Brain (organoid and tissue), 16 donors: ENCODE measurements at places on chromosomes 1 and 21.

DNA sequence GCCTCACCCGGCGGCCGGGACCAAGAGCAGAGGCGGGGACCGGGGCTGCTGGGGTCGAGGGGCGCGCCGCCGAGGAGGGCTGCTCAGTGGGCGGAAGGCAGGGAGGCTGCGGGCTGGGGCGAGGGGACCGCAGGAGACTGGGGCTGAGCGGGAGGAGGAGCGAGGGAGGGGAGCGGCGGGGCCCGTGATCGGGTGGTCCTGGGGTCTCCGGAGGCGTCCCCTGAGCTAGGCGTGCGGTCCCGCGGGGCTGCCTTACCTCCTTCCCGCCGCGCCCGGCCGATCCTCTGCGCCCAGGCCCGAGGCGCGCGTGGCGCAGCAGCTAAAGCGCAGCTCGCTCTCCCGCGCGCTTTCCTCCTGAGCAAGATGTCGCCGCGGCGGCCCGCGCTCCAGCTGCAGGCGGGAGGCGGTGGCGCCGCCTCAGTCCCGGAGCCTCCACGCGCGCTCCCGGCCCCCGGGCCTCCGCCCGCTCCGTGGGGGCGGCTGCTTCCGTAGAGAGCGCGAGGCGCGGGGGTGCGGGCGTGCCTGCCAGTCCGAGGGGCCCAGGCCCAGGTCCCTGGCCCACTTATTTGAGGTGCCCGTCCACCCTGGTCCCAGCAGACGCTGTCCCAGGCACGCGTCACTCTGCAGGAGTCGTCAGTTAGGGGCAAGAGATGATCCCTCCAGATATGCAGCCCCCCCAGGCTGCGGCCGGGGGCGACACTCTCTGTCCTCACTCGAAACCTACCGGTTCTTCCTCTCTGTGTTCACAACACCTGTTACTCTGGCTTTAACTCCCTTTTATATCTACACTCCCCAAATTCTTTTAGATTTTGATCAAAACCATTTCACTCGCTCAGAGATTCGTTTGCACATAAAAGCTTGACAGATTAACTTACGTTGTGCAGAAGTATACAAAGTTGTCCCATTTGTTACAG is at the start of gene CCSAP:
TSS of gene CCSAP (minus strand) at position 392 of the 914 bp plus-strand sequence. CDS start 582 bp downstream, outside the sequence.
- DNase-seq, result peak; percentile 77

DNA sequence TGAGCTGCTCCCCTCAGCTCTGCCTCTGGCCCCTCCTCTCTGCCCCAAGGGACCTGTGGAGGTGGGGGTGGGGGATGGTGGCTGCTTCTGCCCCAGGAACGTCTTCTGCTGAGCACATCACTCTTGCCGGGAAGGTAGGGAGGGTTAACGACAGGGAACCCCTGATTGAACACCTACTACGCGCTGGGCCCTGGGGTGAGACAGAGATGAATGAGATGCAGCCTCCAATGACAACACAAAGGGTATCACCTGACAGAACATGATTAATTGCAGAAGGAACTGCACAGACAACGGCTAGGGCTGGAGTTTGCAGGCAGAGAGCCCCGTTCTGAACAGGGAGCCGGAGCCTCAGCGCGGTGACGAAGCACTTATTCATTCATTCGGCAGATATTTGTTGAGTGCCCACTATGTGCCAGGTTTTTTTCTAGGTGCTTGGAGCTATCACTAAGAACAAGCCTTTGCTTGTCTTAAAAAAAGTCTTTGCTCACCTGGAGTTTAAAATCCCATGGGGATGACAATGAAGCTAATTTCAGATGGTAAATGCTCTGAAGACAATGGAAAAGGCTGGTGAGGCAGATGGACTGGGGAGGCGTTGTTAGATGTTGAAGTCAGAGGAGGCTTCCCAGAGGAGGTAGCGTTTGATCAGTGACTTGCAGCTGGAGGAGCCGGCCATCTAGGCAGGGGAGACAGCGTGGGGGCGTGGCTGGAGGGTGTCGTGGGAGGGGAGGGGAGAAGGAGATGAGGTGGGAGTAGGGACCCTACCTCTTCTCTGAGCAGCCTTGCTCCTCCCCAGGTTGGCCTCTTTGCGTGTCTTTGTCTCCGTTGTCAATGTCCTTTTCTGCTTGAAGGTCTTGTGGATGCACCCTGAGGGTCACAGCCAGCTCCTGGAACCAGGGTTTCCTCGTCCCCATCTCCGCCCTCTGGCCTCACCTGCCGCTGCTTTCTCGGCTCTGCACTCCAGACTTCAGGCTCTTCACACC is 103.1 kb upstream of the CSF3R start:
- no peak for DNase-seq

DNA sequence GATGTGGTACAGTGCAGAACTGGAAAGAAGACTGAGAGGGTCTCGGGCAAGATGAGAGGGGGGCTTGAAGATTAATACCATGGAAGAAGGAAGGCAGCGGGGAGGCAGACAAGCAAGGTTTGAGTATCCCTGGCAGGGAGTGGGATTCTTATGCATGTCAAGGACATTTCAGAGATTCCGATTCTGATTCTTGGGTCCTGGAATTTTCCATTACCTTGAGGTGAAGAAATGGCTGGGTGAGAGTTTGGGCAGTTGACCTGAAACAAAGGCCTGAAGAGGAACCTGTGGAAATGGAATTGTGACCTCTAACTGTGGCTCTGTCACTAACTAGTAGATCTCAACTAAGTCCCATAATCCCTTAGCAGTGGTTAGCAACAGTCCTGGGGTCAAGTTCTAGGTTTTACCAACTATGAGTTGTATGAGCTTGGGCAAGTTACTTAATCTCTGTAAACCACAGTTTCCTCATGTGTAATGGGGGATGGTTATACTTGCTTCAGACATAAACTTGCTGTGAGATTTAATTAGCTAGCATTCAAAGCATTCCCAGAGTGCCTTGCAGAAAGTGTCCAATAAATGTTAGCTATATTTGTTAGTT is 8.6 kb upstream of the ACTN2 start:
- DNase-seq, result no peak

DNA sequence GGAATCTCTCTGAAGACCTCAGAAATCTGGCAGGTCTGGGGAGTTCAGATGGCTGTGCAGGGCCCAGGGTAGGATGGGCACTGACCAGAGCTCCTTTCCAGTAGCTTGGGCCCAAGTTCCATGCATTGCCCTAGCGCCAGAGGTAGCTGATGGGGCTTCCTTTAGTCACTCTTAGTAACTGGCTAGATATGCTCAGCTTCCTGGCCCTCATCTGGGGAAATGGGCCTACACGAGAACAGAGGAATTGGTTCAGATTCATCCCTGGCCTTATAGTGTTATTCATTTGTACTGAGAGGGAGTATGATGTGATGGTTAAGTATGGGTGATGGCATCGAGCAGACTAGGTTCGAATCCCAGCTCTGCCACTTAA is 15.5 kb upstream of the PSMB2 start:
- no peak for DNase-seq

- no peak for DNase-seq
Measured at GRCh38 chr1:41484402-41485241, at the start of gene EDN2. Gene EDN2 (minus strand): TSS chr1:41484683. CDS start chr1:41484601, 82 bp downstream.

DNA sequence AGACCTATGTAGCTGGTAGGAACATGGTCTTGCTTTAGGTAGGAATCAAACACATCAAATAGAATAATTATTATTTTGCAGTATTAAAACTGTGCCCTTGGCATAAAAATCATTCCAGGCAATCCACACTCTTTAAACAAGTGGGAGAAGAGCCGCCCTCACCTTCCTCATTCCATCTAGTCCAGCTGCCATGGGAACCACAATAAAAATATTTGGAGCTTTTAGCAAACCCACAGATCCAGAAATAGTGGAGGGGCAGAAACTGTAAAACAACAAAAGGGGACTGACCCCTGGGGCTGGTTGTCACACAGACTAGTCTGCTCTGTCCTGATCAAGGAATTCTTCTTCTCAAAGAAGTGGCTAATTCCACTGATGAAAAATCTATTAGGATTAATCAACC is 61.6 kb downstream of the PTPRC start:
- DNase-seq, result no peak

DNA sequence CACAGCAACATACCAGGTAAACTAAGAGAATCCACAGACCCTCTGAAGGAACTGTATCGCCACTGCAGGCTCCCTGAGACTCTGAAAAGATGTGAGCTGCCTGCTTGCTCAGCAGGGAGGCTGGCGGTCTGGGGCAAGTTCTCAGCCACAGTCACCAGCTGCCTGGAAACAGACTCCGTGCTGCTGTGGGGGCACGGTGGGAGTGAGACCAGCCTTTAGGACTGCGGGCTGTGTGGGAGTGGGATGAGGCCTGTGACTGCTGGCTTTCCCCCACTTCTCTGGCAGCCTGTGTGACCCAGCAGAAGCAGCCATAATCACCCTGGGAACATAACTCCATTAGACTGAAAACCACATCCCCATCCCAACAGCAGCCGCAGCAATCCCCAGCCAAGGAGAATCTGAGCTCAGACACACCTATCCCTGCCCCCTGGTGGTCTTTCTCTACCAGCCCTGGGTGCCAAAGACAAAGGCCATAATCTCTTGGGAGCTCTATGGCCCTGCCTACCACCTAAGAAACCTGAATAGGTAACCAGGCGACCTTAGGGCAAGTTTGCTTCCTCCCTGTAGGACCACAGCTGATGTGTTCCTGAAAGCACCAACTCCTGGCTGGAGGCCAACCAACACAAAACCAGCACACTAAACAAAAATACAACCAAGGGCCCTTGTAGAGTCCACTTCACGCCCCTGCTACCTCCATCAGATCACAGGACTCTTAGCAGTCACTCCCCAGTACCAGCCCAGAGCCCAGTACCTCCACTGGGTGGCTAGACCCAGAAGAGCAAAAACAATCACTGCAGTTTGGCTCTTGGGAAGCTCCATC is 151.5 kb downstream of the SMYD3 start:
- DNase-seq, result peak; percentile 32

GRCh38 chr1:204188959-204189639 is 7.2 kb downstream of the KISS1 start:
- peak; percentile 89 for DNase-seq

- no peak for DNase-seq
Measured at GRCh38 chr1:108852221-108852975, 4.5 kb downstream of the AKNAD1 start.

DNA sequence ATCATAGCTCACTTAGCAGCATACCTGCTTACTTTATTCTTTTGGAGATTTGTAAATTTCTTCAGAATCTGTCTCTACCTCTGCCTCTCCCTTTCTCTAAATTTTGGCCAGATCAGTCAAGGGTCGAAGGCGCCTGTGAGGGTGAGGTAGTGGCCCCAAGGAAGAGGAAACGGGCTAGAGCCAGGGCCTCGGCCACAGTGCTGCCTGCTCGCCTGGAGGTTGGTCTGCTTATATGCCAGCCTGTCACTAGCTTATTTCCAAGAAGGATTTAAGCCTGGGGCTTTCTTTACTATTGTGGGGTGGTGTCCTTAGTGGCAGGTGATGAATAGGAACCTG is 19.6 kb downstream of the PEX14 start:
- no peak for DNase-seq

DNA sequence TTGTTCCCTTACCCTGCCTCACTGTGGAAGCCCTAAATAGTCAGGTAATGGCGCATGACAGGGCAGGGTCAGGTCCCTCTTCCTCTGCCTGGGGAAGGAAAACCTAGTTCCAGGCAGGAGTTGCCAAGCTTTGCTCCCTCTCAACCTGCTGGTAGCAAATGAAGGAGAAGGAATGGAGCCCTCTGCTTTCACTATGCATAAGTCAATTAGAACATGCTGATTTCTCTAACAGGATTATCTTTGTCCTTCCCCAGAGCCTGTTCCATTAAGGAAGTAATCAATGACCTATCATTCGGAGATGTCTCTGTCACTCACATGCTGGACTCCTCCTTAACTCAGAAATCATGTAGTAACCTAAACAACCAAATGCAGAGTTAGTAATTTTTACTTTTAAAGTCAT is 161.8 kb upstream of the NFIA start:
- DNase-seq, result no peak

DNA sequence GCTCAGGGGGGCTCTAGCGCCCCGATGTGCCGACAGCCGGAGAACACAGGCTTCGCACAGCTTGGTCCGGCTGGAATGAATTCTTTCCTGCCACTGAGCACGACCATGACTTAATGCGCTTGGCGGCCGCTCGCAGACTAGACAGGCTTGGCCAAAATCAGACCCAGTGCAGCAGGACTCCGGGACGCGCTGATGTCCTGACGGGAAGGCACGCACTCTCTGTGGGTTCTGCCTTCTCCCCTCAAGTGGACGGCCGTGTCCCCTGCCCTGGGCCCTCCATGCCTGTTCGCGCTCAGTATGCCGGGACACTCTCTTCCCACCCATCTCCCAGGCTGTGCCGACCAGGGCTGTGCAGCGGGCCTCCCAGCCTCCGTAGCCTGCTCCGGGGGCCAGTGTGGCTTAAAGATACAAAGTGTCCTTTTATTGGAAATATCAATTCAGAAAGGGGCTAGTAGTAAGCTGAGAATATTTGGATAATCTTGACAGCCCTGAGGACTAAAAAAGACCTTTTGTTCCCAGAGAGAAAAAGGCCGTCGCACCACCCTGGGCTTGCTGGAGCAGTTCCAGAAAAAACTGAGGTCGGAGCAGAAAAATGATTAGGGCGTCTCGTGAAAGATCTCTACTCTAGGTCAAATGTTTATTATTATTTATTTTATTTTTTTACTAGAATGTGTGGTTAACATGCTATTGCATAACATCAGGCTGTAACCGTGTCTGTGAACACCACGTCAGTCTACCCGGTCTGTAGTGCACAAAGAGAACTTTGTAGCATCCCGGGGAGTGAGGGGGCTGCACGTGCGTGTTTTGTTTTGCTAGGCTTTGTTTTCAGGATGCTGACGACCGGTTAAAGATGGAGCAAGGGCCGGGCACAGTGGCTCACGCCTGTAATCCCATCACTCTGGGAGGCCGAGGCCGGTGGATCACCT is 88.1 kb upstream of the ARHGEF16 start:
- DNase-seq, result peak; percentile 52

DNA sequence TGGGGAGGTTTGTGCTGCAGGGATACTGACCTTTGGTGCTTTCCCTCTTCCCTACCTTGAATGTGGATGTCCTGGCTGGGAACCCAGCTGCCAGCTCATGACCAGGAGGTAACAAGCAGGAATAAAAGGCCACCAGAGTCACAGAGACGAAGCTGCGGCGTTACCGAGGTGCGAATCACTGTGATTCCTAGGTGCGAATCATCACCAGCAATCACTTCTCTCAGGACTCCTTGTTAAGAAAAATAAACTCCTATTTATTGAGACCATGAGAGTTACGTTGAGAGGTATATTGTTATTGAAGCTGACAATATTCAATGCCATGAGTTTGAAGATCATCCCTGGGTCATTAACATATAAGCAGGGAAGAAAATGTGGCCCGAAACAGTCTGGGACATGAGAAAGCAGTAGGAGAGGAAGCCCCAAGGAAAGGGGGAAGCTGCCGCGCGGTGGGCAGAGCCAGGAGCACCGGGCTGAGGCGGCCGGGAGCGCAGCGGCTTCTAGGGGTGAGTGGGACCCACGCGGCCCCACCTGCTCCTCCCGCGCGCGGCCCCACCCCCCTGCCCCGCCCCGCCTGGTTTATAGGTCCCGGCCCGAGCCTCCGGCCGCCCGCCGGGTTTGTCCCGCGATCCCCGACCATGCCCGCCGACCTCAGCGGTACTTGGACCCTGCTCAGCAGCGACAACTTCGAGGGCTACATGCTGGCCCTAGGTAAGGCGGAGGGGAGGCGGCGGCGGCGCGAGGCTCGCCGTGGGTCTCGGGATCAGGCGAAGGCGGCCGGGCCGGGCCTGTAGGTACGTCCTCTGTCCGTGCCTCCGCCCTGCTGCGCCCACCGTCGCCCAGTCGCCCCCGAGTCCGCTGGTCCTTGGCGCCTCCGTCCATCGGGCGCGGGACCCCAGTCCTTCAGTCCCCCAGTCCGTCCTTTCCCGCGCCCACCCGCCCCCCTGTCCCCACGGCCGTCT is at the start of gene RBP7:
TSS of gene RBP7 (plus strand) at position 605 of the 959 bp plus-strand sequence. CDS start at position 636, 31 bp downstream.
- no peak for DNase-seq
